ENCODE measurements at places on chromosomes 12 and 14. TPM values are rescaled to one million over a fixed set of nuclear protein-coding genes. Genes with fewer than 3 reads are reported as not detected.

DNA sequence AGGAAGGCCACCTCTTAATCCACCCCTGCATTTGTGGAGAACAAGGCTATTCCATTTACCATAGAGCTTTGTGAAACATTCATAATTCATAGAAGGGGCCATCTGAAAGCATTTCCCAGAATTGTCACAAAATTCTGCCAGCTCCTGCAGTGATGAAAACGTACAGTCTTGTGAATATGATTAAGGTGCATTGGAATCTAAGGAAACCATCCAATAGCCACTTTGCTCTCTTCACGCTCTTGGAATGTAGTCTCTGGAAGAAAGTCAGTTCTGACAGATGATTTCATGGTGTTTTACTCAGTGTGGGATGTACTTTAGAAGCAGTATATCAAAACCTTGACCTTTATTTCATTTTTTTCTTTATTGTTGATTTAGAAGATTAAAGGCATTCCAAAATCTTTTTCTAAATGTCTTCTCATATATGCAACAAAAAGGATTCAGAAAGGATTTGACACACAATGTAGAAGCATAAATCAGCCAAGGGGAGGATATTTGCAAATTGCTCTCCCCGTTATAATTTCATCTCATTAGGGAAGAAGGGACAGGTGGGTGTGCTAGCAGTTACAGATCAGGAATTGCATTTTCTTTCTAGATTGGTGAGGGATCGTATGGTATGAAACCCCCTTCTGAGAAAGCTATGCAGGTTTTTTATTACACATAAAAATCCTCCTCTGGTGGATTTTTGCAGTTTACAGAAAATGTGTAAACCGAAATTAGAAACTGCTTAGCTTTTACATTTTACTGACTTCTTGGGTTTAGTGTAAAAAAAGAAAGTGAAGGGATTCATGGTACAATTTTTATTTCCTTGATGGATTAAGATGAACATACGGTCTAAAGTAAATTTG, 390.2 kb downstream of the LRIG3 start:
- peak; percentile 34 for DNase-seq

TAS2R46 gene
- 3.5 TPM for total RNA-seq

DNA sequence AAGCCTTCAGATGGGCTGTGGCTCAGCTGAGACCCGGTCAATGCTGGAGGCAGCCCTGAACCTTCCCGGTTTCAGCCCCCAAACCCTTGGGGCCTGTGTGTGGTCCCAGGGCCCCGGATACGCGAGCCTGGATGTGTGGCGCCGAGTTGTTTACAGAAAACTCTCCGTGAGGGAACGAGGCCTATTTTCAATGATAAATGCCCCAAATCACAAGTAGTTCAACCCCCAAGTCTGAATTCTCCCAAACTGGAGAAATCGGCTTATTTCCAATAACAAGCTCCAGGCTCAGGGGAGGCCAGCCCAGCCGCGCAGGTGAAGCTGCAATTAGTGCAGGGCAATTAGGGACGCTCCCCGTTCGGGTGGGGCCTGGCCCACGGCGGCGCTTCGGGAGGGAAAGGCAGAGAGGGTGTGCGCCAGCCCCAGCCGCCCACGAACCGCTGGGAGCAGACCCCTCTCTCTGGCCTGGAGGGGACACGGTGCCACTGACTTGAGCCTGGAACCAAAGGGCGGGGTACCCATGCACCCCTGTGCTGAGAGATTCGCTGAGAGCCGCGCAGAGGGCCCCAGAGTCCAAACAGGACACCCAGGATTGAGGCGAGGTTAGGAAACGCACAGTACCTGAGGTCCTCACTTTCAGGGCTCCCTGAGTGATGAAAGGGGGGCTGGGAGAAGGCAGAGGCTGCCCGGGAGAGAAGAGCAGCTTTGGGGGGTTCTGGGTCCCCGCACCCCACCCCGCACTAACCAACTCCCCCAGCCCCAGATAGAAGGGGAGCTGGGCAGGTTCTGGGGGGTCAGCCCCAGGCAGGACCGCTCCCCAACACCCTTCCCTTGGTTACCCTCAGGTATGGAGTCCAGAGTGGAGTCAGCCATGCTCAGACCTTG, 14.2 kb upstream of the ANKRD9 start:
- peak; percentile 62 for DNase-seq

GRCh38 chr14:75461303-75461702, 33.5 kb downstream of the JDP2 start:
- no peak for DNase-seq

DNA sequence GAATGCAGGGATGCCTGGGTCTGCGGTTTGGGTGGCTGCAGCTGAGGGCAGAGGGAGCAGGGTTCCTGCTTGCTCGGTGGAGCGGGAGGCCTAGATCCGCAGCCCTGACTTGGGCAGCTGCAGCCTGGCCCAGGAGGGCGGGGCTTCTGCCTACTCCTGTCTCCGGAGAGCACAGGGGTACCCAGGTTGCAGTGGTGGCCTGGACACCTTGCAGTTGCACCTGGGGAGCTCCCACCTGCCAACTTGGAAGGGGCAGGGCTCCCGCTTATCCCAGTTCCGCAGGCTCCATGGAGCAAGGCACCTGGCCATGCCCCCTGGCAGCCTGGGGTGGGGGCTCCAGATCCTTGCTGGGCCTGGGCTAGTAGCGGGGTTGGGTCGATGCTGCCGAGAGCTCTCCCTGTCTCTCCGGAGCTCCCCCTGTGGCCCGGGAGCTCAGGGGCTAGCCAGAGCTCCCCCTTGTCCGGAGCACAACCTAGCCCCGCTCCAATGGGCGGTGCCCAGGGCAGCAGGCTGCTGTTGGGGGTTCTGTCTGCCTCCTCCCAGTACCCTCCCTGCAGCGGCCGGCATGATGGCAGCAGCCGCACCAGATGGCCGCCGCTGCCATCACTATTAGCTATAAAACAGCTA, 136.4 kb downstream of the PTPRR start:
- no peak for DNase-seq

PZP gene
- total RNA-seq = not detected

DNA sequence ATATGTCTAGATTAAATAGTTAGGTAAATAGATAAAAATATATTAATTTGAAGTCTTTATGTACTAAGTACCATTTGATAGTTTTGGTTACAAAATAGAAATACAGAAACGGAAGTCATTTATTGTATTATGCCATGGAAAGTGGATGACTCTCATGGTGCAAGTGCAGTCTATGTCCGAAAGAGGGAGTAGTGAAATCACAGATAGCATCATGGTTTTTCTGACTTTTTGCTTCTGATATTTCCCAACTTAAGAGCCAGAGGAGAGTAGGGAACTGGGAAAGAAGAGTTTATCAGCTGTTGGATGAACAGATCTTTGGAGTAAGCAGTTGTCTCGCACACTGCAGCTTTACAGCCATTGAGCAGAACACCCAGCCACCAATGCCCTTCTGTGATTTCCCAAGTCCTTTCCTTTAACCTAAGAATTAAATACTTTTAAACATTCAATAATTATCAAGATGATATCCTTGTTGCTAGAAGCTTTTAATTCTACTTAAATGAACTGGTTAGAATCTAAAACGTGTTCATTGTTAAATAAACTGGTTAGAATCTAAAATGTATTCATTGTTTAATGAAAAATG, 18.4 kb upstream of the SRGAP1 start:
- DNase-seq = peak; percentile 86

NDRG2 gene
- total RNA-seq = under 0.01 TPM

GRCh38 chr12:123078531-123079155, 72.2 kb downstream of the PITPNM2 start:
- peak; percentile 67 for DNase-seq

TAS2R9 gene
- not detected for total RNA-seq

DNA sequence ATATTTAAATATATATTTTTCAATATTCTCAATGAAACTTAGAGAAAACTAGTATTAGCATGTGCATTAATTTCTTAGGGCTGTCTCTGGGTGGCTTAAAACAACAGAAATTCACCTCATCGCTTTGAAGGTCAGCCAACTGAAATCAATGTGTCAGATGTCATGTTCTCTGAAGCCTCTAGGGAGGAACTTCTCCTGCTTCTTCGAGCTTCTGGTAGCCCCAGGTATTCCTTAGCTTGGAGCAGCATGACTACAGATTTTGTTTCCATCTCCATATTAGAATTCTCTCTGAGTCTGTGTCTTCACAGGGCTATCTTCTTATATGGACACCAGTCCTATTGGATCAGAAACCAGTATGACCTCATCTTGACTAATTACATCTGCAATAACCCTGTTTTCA, 221.5 kb downstream of the PDZRN4 start:
- DNase-seq = no peak

BEGAIN gene
- total RNA-seq = not detected

DNA sequence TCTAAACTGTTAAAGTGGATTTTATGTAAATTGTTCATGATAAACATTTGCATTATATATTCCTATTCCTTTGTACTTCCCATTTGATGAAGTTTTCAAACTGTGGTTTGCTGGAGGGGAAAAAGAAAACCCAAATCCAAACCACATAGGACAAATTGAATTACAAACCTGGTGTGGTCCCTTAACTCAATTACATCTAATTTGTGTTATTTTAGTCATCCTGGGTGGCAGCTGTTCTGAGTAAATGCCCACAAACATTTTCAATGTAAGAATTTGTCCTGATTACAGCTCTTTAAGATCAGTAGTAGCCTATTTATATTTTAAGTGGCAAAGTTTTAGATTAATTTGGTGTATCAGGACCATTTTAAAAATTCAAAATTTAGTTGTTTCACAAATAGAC, 153.9 kb downstream of the RAD51B start:
- DNase-seq = no peak

SLC5A8 gene
- total RNA-seq = not detected

GRCh38 chr14:102047808-102048540, 38.9 kb downstream of the HSP90AA1 start:
- DNase-seq = peak; percentile 77

LAG3 gene
- total RNA-seq = not detected

DTX1 gene
- under 0.01 TPM for total RNA-seq

C14orf132 gene
- total RNA-seq = 41.5 TPM

- no peak for DNase-seq
These were observed 94.1 kb downstream of the TRHDE start for GRCh38 chr12:72366255-72366654.

- DNase-seq = no peak
These were observed 34.4 kb upstream of the NDUFA12 start for GRCh38 chr12:95037906-95038305.

- peak; percentile 65 for DNase-seq
These were observed 499 bp downstream of the RNASE4 start for GRCh38 chr14:20684662-20685456.

C12orf54 gene
- total RNA-seq = not detected

GRCh38 chr12:106088811-106089485, 49.8 kb downstream of the NUAK1 start:
- DNase-seq = no peak

IPO4 gene
- 47.0 TPM for total RNA-seq

JPH4 gene
- total RNA-seq = not detected

DNA sequence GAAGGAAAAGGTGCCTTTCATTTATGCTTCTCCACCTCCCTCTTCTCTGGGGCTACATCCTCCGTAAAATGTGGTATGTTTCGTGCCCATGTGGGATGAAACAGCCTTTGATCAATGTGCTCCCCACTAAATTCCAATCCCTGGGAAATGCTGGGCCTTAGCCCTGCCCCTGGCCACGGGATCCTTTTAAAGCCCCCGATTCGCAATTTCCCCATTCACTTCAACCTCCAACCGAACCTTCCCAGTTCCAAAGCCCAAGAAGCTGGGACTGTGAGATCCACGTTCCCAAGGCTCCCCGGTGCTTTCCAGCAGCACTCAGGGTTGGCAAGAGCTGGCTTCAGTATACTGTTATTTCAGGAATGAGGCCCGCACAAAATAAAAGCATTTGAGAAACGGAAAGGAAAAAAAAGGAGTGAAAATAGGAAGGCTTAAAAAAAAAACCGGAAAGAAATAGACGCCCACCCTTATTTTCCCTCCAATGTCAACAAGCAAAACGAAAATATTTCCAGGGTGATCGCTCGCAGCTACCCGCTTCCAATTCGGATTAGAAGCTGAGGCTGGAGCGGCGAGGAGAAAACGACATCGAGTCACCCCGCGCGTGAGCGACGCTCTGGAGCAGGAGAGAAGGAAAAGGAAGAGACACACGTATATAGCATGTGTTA, 1.3 kb upstream of the FOXG1 start:
- no peak for DNase-seq

DNA sequence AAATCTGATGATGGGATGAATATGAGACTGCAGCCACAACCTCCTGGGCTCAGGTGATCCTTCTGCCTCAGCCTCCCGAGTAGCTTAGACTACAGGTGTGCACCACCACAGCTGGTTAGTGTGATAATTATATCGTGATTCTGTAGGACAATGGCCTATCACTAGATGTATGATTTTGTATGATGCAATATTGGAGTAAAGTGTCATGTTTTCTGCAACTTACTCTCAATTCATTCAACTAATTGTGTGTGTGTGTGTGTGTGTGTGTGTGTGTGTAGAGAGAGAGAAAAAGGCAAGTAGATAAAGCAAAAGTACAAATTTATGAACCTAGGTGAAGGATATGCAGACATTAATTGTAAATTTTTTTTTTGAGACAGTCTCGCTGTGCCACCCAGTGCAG, 10.7 kb downstream of the RAD52 start:
- DNase-seq = no peak

Measured in osteoblast (primary cell).